PC-3 (cell line): ENCODE measurements at places on chromosomes 13 and 19. TPM values are rescaled to one million over a fixed set of nuclear protein-coding genes. Genes with fewer than 3 reads are reported as not detected.

Gene MYO16
- total RNA-seq = not detected in 2 replicates

Gene TLE5
- total RNA-seq = 351 and 407 TPM in 2 replicates

DNA sequence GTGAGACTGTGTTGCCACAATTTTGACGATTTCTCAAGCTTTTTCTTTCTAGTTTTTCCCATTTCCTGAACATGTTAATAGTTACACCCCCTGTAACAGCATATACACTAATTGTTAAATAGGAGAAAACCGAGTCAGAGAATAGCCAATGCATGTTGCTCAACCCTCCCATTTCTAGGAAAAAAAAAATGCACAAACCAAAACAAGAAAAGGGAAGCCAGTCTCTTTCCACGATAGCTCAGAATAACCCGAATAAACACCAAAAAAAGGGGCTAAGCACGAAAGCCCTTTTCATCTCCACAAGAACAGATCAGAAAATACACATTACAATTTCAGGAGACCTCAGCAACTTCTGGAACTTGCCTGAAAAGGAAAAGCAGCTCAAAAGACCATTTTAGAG, 16.3 kb downstream of the LATS2 start:
- H3K27me3 ChIP-seq = no peaks in the 10 kb centered on the region
- H3K4me3 ChIP-seq = no peak overlapping the region
- peaks cover 3% of the 10 kb centered on the region; the same call in 1 of the 2 replicates for H3K36me3 ChIP-seq
- no peaks in the 10 kb centered on the region for H3K4me1 ChIP-seq
- no peak for DNase-seq
- no peak overlapping the region for H3K27ac ChIP-seq

GRCh38 chr19:15813916-15814315, 1.5 kb downstream of the OR10H1 start:
- no peak for DNase-seq
- H3K27ac ChIP-seq = no peak overlapping the region
- H3K4me3 ChIP-seq = no peak overlapping the region
- H3K4me1 ChIP-seq = no peaks in the 10 kb centered on the region

DNA sequence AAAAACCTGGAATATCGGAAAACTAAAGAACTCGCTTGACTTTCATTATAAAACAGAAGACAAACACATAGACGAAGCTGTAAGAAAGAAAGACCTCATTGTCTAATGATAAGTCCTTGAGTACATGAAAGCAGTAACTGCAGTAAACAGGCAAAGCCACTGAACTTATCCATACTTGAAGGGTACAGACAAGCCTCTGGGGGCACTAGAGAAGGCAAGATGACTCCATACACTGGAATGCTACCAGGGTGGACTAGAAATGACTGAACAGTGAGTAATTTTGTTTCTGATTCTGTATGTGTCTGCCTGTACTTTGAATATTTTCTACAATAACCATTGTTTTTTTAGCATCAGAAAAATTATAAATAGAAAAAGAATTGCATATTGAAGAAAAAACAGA, 507.9 kb downstream of the UQCRFS1 start:
- H3K4me3 ChIP-seq = no peak overlapping the region
- H3K27ac ChIP-seq = no peak overlapping the region
- H3K27me3 ChIP-seq = no peaks in the 10 kb centered on the region
- H3K4me1 ChIP-seq = no peaks in the 10 kb centered on the region; the same call in 1 of the 2 replicates
